ENCODE measurements at places on chromosomes 7 and 10.

- DNase-seq = no peak
These were observed 3.1 kb downstream of the AASS start for GRCh38 chr7:122140918-122141317.

DNA sequence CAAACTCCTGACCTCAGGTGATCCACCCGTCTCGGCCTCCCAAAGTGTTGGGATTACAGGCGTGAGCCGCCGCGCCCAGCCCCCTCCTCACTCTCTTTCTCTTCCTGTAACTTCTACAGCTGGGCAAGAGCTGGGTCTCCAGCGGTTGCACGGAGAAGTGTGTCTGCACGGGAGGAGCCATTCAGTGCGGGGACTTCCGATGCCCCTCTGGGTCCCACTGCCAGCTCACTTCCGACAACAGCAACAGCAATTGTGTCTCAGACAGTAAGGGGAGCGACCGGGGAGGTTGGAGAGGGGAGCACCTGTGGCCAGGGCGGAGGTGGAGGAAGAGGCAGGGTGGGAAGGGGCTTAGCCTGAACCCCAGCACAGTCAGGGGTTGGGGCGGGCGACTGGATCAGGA, 41.4 kb downstream of the EPHB4 start:
- DNase-seq = no peak

DNA sequence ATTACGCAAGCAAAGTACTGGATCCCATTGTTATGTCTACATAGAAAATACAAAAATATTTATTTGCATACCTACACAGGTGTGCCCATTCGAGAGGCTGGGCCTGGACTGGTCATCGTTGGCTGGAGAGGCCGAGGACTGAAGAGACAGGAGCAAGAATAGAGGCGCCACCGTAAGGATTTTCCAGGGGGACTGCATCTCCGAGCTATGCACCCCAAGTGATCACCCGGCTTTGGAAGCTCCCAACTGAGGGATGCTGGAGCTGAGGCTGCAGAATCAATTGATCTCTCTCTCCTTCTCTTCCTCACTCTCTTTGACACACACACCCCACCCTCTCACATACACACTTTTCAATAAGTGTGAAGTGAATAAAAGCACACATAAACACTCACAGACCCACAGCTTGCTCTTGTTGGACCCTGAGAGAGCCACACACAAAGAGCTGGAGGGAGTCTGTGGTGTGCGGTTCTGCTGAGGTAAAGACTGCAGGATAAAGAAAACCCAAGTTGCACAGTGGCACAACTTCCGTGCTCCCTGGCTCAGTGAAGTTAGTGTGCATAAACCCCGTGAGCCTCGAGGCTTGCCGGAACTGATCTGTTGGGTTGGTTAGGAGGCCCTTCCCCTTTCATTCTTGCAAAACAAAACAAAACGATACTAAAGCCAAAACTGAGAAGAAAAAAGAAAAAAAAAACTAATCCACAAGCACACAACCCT, at the start of gene AOAH:
AOAH (minus strand) TSS at position 544 of the 714 bp plus-strand sequence; CDS start at position 198, 346 bp downstream.
- peak; percentile 8 for DNase-seq

DNA sequence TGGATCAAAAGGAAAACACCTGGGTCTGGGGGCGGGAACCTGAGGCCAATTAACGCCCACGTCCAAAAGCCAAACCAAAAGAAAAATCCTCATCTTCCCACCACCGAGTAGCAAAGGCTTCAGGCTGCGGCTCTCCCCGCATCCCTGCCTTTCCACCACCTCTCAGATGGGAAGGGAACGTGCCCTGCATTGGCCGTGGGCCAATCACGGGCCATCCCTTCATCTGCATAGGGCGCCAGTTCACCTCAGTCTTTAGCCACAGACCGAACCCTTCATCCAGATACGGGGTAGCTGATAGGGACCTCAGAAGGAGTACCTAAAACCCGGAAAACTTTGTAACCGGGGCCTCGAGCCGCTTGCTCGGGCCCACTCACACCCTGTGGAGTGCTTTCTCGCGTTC, 626 bp downstream of the PRPF18 start:
- no peak for DNase-seq

GRCh38 chr7:101216860-101217387, 457 bp downstream of the PLOD3 start:
- no peak for DNase-seq

- no peak for DNase-seq
These were observed 8.1 kb downstream of the CHN2 start for GRCh38 chr7:29202651-29203069.

- DNase-seq = no peak
These were observed 187.5 kb downstream of the GPAM start for GRCh38 chr10:111996103-111996502.

GRCh38 chr7:11831736-11832495, at the start of gene THSD7A:
Gene THSD7A, minus strand, starts transcription at chr7:11832198. Its CDS starts 252 bp downstream, at chr7:11831946.
- DNase-seq = no peak

- DNase-seq = no peak
These were observed 15.6 kb upstream of the PBLD start for GRCh38 chr10:68348265-68348741.

DNA sequence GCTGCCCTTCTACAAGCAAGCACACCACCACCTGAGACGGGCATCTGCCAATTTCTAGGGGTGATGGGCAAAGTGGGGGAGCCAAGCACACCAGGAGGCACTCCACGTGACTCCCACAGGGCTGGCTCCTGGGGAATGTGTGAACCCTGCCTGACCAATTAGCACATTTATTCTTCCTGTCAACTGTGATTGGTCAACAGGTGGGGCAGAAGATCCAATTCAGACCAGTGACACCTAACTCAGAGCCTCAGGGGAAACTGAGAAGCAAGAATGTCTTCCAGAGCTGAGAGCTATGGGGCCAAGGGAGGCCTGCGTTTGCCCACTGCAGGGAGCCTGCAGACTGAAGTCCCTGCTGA, 15.4 kb downstream of the TMEM273 start:
- DNase-seq = no peak

DNA sequence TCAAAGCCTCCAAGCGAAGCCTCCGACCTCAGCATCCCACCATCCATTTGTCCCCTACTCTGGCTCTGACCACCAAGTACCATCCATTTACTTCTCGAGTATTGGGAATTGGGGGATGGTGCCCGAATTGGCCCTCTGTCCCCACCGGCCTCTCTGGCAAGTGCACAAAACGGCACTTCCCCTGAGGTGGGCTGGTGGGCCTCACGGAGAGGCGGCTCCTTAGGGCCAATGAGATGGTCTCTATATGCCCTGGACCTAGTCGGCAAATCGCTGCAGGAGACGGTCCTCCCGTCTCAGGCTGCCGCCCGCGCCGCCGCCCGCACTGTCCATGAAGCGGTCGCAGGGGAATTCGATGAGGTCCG, 2.8 kb downstream of the TRIL start:
- no peak for DNase-seq

- no peak for DNase-seq
These were observed 157.1 kb downstream of the BBS9 start for GRCh38 chr7:33286501-33286900.

GRCh38 chr7:77537136-77537777, at the start of gene PTPN12:
Gene PTPN12, plus strand, starts transcription at chr7:77537295. Its CDS starts 252 bp downstream, at chr7:77537547.
- DNase-seq = peak; percentile 56

- DNase-seq = no peak
These were observed at the start of gene BMPR1A for GRCh38 chr10:86756511-86757112. Gene BMPR1A, plus strand, starts transcription at chr10:86756619. Its CDS starts 119,400 bp downstream, at chr10:86876019.

- DNase-seq = no peak
These were observed 4.8 kb upstream of the OR6V1 start for GRCh38 chr7:143047326-143047725.

DNA sequence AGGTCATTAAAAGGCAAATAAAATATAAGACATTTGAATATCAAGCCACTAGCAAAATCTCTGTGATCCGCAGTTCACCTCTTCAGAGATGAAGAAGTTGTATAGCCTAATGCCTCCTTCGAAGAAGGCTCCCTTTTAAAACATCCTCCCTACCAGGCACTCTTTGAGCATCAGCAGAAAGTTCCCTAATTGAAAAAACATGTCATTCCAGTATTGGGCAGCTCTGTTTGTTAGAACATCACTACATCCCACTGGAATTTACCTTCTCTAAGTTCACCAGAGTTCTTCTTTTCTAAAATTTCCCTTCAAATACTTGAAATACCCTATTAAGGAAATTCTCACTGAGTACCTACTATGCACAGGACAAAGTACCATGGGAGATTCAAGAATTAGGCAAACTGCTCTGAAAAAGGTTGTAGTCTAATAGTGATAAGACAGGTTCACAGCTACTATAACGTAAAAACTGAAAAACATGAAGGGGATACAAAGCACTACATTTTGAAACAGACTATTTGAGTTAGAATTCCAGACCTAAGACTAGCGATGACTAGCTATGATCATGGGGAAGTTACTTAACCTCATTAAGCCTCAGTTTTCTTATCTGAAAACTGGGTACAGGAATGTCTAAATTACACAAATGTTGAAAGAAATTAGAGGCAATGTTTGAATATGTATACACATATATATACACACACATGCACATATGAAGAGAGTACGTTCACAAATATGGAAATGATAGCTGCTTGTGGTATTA, 128.7 kb downstream of the ELAPOR2 start:
- DNase-seq = no peak

DNA sequence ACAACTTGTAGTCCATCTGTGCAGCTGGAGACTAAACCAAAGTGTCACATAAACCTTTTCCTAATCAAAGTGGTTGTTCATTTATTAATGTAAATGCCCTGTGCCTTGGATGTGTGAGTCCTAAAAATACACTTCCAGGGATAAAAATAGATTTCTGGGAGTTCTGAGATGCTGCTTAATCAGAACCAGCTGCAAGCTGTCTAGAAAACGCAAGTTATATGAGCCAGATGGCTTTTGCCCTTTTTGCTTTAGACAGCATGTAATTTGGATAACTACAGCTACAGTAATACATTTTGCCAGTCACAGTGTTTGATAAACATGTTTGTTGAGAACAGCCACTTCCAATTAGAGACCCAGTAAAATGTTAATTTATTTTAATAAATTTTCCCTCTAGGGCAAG, 185.1 kb upstream of the PRPS1L1 start:
- DNase-seq = no peak

DNA sequence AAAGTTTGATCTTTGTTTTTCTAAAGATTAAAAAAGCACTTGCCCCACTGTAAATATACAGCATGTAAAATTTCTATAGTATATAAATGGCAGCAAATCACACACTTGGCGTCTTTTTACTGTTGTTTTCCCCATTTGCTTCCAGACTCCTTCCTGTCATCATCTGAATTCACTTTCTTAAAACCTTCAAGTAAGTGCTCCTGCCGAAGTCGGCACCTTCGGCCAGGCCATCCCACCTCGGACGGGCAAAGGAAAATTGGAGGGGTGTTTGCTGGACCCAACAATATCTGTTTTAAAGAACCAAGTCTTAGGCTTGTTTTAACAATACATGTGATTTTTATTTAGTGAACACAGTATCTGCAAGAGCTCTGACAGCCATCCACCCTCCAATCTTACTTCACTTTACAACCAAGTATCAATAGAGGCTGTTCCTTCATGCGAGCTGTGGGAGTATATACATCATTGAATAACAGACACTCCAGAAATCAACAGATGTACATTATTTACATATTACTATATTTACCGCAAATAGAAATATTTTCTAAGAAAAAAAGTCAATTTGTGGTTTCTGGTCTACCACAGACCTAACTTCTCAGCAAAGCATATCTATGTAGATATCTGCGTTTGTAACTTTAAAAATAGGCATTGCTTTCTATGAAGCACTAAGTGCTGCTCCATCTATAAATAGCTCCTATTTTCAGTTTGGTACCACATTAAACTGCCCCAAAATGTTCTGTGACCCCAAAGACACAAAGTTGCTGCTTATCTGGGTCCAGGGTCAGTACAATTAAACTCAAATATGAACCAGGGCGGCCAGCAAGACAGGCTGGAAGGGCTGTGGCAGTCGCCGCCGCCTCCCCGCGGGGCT, 110.7 kb downstream of the CYTH3 start:
- no peak for DNase-seq

DNA sequence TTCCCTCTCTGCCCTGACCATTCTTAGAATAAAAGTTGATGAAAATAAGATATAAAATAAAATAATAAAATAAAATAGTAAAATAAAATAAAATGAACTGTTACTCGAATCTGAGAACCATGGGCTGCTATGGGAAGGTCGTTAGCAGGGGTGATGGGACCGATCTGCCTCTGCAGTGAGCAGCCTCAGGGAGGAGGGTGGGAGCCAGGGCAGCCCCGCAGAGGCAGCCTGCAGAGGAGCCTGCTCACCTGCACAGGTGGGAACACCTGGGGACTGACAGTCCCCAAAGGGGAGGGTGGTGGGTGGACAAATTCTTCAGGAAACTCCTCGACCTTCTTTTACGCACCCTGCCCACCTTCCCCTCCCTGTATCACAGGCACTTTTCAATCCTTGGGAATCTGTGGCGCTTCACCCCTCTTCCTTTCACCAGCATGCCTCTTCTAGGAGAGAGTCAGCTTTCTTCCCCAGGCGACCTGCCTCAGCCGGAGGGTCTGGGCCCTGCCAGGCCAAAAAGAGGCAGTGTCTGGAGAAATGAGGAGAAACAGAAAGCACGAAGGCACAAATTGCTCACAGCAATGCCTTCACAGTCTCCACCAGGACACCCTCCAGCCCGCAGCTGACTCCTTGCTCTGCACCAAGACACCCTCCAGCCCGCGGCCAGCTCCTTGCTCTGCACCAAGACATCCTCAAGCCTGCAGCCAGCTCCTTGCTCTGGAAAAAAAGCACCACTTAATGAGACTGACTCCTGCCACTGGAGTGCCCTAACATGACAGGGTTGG, 368.4 kb upstream of the SHH start:
- no peak for DNase-seq

GRCh38 chr7:7321681-7322080, 139.3 kb downstream of the C1GALT1 start:
- DNase-seq = no peak

- DNase-seq = no peak
These were observed 71.3 kb upstream of the CSTF2T start for GRCh38 chr10:51770709-51771108.

DNA sequence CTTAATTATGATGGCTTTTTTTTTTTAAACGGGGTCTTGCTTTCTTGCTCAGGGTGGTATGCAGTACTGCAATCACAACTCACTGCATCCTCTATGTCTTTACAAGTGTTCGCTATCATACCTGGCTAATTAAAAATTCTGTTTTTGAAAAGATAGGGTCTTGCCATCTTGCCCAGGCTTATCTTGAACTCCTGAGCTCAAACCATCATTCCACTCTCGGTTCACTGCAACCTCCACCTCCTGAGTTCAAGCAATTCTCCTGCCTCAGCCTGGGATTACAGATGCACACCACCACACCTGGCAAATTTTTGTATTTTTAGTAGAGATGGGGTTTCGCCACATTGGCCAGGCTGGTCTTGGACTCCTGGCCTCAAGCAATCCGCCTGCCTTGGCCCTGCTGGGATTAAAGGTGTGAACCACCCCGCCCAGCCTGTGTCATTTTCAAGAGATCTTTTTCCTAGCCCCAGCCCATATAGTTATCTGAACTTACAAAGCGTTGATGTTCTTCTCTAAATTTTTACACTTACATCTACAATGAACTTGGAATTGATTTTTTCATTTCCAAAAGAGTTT, 6.0 kb downstream of the HNRNPF start:
- DNase-seq = no peak

DNA sequence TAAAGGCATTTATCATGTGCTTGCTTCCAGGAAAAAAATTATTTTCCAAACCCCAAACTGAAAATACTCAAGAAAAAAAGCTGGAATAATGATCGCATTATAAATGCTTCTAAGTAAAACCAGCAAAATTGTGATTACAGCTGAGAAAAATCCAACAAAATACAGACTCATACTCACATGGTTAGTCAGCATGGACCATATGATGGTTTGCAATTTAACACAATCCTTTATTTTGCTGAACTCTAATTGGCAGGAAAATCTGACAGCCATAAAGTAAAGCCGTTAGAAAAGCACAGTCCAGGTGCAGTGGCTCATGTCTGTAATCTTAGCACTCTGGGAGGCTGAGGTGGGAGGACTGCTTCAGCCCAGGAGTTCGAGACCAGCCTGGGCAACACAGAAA, 59.6 kb downstream of the BRI3 start:
- no peak for DNase-seq
